G401 (cell line): ENCODE measurements at places on chromosomes 3 and 15. TPM values are rescaled to one million over a fixed set of nuclear protein-coding genes. Genes with fewer than 3 reads are reported as not detected.

RHOA gene
- 562 and 605 TPM in 2 replicates for total RNA-seq

SLC2A2 gene
- total RNA-seq, result not detected in 2 replicates

SLC25A38 gene
- 38.0 and 41.6 TPM in 2 replicates for total RNA-seq

CPNE4 gene
- total RNA-seq, result not detected in 2 replicates

ZIC4 gene
- total RNA-seq, result not detected in 2 replicates

OR5K3 gene
- total RNA-seq, result not detected in 2 replicates

PLCD1 gene
- total RNA-seq, result 8.7 and 9.0 TPM in 2 replicates

TMC3 gene
- not detected in 2 replicates for total RNA-seq

CCR5 gene
- total RNA-seq, result 0.20 and 0.31 TPM in 2 replicates

UMPS gene
- 53.5 and 54.2 TPM in 2 replicates for total RNA-seq

FBXO40 gene
- total RNA-seq, result not detected in 2 replicates

MAP2K5 gene
- total RNA-seq, result 32.1 and 46.6 TPM in 2 replicates

SERINC4 gene
- not detected in 2 replicates for total RNA-seq

ONECUT1 gene
- total RNA-seq, result not detected in 2 replicates

ROPN1 gene
- not detected in 2 replicates for total RNA-seq

GOLGA6B gene
- total RNA-seq, result not detected in 2 replicates

ABI3BP gene
- total RNA-seq, result not detected in 2 replicates

RUBCN gene
- 3.8 and 9.4 TPM in 2 replicates for total RNA-seq

CLEC3B gene
- total RNA-seq, result not detected in 2 replicates

FBXL22 gene
- 0.37 and 0.43 TPM in 2 replicates for total RNA-seq

TM6SF1 gene
- total RNA-seq, result not detected in 2 replicates

CCR9 gene
- total RNA-seq, result not detected in 2 replicates

ZNF385D gene
- under 0.01 and 0.03 TPM in 2 replicates for total RNA-seq

MAGEL2 gene
- not detected in 2 replicates for total RNA-seq

STRIT1 gene
- not detected in 2 replicates for total RNA-seq

GPR62 gene
- total RNA-seq, result not detected in 2 replicates

AMT gene
- total RNA-seq, result 0.14 and 0.55 TPM in 2 replicates

GCSAM gene
- not detected in 2 replicates for total RNA-seq

ATP13A5 gene
- total RNA-seq, result not detected in 2 replicates

MRAS gene
- total RNA-seq, result 37.5 and 37.9 TPM in 2 replicates

UACA gene
- 32.3 and 82.5 TPM in 2 replicates for total RNA-seq

ZBED2 gene
- not detected in 2 replicates for total RNA-seq

CLDN1 gene
- total RNA-seq, result not detected in 2 replicates

ARNT2 gene
- total RNA-seq, result not detected in 2 replicates

SYNM gene
- 21.8 and 26.1 TPM in 2 replicates for total RNA-seq

FAM43A gene
- 9.6 and 13.2 TPM in 2 replicates for total RNA-seq

CCDC33 gene
- total RNA-seq, result 3.5 and 16.8 TPM in 2 replicates

RASGRF1 gene
- 0.12 and 1.6 TPM in 2 replicates for total RNA-seq

TFG gene
- 52.1 and 71.2 TPM in 2 replicates for total RNA-seq

CELSR3 gene
- 4.6 and 5.0 TPM in 2 replicates for total RNA-seq

VIPR1 gene
- total RNA-seq, result 0.14 TPM in 1 of 2 replicates, not detected in the other

NANOGP8 gene
- total RNA-seq, result 1.7 TPM in 1 of 2 replicates, not detected in the other

SV2B gene
- not detected in 2 replicates for total RNA-seq

PROS1 gene
- 8.9 and 13.7 TPM in 2 replicates for total RNA-seq
